CD4-positive, alpha-beta T cell treated with Interleukin-17A for 4 hours (primary cell): ENCODE measurements at places on chromosomes 6 and 20.
A peak's percentile ranks its signal among the peaks of the same experiment; 100 is the strongest.

GRCh38 chr20:42611889-42612837 lies 577.5 kb downstream of the PTPRT start:
- no peak for DNase-seq

DNA sequence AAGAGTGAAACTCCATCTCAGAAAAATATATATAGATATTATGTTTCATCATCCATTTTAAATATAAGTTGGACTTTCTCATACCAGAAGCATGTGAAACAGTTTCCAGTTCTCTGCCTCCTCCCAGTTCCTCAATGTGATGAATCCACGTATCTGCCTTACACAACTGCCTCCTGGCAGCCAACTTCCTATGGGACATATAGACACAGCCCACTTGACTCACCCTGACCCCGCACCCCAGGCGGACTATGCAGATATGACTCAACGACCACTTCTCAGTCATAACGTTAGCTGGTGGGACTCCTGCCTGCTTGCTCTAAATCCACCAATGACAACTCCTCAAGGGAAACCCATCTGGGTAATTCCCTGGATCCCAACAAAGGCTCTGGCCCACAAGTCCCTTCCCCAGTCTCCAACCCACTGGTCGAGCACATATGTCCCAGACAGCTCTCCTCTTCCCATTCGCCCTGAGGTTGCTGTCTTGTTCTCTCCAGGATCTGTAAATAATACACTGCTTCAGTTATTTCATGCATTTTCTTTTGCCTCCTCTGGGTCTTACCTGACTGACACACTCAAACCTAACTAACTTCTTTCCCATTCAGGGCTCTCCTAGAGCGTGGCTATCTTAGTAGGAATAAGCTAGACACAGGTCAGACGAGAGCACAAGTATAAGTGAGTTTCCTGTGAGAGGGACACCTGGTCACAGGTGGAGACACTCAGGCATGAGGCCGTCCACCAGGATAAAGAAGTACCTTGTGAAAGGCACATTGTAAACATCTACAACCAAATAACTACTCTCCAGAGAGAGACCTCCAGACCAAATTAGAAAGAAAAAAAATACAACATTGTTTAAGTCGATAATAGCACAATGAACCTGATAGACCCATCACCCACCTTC lies 548.5 kb downstream of the CD83 start:
- DNase-seq: no peak

DNA sequence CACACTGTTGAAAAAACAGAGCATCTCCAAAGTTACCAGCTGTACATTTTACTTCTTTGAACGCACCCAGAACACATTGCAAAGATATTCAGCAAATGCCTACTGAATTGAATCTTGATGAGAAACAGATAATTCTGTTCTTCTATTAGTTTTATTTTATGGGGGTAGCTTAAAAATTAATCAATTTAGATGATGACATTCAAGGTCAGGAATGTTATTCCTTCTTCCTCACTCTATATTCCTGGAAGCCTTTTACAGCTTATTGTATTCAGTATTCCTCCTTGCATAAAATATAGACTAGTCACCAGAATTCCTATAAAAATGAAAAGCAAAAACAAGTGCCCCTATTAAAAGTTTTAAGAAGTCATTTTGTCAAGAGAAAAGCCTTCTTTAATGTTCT lies 21.4 kb upstream of the GMDS start:
- no peak for DNase-seq

DNA sequence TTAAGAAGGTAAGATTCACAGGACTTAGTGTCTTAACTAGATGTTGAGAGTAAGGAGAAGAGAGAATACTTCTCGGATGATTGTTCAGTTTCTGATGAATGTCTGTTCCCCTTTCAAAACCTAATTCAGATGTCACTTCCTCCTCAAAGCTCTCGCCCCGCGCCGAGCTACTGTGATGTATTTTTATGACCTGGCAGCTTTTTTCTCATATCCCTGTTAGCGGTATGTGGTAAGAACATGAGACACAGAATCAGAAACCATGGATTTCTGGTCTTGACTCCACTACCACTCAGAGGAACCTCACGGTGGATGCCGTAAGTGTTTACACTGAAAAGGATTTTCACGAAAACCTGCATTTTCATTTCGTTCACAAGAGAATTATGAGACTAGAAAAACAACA lies 48.4 kb downstream of the CEP43 start:
- peak; percentile 63 for DNase-seq

- DNase-seq: no peak
Observed at GRCh38 chr20:63648190-63648589, 5.0 kb downstream of the STMN3 start.

GRCh38 chr20:47843886-47844567 lies 58.7 kb upstream of the SULF2 start:
- no peak for DNase-seq

- no peak for DNase-seq
Observed at GRCh38 chr6:138544501-138544900, 45.2 kb upstream of the NHSL1 start.

DNA sequence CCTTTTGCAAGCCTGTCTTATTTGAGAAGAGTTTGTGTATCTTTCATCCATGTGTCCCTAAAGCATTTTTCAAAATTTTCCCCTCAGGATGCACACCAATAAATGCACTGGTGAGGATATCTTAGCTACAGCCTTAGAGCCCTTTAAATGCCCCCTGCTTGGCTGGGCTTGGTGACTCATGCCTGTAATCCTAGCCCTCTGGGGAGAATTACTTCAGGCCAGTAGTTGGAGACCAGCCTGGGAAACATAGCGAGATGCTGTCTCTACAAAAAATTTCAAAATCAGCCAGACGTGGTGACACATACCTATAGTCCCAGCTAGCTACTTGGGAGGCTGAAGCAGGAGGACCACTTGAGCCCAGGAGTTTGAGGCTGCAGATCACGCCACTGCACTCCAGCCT lies 33.8 kb upstream of the PLCB4 start:
- DNase-seq: no peak

DNA sequence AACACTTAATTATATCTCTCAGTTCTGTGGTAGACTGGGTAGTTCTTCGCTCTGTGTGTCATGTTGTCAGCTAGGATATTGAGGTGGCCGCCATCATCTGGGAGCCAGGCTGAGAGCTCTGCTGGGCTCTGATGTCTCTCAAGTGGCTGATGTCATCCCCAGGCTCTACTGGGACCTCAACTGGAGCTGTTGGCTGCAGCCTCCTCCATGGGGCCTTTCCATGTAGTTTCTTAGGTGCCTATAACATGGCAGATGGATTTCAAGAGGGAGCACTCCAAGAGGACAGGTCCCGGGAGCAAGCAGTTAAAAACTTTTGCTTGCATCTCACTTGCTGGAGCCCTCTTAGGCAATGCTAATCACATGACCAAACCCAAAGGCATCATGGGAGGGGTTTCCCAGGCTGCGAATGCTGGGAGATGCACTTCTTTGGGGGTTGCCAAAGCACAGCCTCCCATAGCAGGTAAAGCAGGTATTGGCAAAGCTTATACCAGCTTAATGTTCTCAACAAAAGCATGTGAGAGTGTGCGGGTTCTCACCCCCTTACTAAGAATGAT lies 129.8 kb downstream of the TMEM242 start:
- DNase-seq: no peak

- peak; percentile 55 for DNase-seq
Observed at GRCh38 chr6:53300656-53301551, 47.8 kb downstream of the ELOVL5 start.

GRCh38 chr6:8236956-8237355 lies 134.6 kb upstream of the EEF1E1 start:
- no peak for DNase-seq

GRCh38 chr20:13960525-13960924 lies 29.9 kb downstream of the SEL1L2 start:
- no peak for DNase-seq

GRCh38 chr6:107803957-107804356 lies 20.2 kb downstream of the SCML4 start:
- no peak for DNase-seq

DNA sequence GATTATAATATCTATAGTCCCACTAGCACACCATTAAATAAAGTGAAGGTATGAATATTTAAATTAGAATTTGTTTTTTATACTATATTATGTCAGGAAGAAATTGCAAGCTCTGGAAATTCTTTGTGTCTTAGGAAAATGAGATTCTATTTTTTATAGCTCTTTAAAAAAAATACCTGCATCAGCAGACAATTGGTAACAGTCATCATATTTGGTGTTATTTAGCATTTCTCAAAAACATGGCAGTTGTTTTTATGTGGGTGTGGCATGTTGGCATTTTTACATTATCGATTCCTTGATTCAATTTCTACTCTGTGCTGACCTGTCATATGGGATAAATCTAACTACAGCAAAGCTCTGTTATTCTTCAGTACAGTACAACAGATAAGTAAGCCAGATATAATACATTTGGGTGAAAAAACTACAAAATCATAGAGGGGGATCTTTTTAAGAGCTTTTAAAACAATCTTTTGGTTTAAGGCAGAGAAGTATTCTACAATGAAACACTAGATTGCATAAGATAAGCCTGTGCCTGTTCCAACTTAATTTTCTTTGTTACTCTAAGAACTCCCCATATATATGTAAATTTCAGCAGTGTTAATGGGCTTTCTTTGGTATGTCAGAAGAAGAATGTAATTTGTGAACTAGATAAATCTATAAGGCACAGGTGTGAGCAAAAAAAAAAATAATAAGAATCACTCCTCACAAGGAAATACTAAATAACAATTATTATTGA lies 71.5 kb downstream of the LAMA2 start:
- DNase-seq: no peak
